Adrenal gland (tissue), 19 donors: ENCODE measurements at places on chromosomes 4 and X.

DNA sequence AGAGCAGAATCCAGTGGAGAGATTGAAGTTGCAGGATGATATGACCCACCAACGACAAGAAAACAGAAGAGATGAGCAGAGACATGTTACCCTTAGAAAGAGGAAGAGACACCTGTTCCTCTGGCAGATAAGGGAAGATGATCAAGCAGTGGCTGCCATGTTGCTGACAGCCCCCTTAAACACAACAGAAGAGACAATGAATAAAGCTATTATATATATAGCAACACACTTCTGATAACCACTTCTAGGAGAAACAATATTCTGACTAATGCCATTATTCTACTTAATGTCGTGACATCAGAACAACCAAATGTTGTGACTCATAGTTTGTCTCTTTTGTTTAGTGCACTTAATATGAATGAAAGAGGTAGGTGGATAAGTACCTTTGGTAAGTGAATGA, 44.9 kb downstream of the SH3RF1 start:
- H3K4me1 ChIP-seq = peaks cover 15% of the 10 kb centered on the region
- H3K27me3 ChIP-seq = no peaks in the 10 kb centered on the region
- no peaks in the 10 kb centered on the region for H3K36me3 ChIP-seq
- DNase-seq = no peak
- H3K27ac ChIP-seq = no peak overlapping the region
- no peak overlapping the region for H3K4me3 ChIP-seq

DNA sequence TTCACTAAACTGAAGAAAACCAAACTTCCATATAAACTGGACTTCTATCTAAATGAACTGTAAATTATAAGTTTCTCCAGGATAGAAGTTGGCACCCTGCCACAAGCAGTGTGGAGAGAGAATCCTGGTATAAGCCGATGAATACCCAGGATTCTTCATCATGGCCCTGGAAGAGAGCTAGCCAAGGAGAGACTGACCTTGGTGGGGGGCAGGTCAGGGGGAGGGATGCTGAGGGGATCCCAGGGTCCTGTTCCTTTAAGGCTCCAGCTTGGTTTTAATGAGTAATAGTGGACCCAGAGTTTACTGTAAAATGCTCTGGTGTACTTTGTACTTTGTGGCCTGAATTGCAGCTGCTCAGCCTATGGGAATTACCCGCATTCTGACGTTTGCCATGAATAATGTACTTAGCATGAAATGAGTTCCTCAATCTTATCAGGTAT, 16.9 kb downstream of the RASSF6 start:
- H3K4me1 ChIP-seq = no peaks in the 10 kb centered on the region
- no peaks in the 10 kb centered on the region for H3K36me3 ChIP-seq
- DNase-seq = no peak

- no peaks in the 10 kb centered on the region for H3K36me3 ChIP-seq
- no peak overlapping the region for H3K4me3 ChIP-seq
- DNase-seq = no peak
- no peaks in the 10 kb centered on the region for H3K4me1 ChIP-seq
- no peaks in the 10 kb centered on the region for H3K27me3 ChIP-seq
Observed at GRCh38 chr4:47639531-47639930, 154.5 kb downstream of the ATP10D start.

DNA sequence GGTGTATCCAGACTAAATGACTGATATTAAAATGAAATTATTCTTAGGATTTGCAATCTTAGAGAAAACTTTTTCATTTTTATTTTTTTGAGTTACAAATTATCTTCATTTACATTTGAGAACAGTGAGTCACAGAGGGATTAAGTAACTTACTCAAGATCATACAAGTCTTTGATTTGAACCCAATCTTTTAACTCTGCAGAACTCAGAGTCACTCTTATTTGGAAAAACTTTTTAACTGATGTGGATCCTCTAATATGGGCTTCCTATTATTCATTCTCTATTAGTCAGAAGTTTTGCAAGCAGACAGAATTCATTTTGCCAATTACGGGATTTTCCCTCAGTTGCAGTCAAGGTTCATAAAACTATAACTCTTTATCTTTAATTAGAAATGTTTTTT, 20.1 kb downstream of the HPRT1 start:
- no peak overlapping the region for H3K27ac ChIP-seq
- no peaks in the 10 kb centered on the region for H3K27me3 ChIP-seq
- no peak for DNase-seq

DNA sequence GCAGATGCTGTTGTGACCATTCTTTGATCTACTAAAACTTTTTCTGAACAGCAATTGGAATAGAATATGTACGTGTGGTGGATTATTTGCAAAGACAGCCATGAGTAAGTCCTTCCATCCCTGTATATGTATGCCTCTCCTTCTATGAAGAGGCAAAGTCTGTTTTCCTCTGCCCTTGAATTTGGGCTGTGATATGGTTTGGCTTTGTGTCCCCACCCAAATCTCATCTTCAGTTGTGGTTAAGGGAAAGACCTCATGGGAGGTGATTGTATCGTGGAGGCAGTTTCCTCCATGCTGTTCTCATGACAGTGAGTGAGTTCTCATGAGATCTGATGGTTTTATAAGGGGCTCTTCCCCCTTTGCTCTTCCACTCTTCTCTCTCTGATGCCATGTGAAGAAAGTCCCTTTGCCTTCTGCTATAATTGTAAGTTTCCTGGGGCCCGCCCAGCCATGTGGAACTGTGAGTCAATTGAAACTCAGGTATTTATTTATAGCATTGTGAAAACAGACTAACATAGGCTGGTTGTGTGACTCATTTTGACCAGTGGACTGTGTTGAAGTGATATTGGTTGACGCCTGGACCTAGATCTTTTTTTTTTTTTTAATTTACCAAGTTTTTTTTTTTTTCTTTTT, 108.3 kb upstream of the CAMK2D start:
- no peak for DNase-seq
- no peaks in the 10 kb centered on the region for H3K36me3 ChIP-seq
- no peak overlapping the region for H3K4me3 ChIP-seq
- H3K27me3 ChIP-seq = no peaks in the 10 kb centered on the region
- H3K4me1 ChIP-seq = no peaks in the 10 kb centered on the region
- no peak overlapping the region for H3K27ac ChIP-seq

- no peaks in the 10 kb centered on the region for H3K4me1 ChIP-seq
- no peak overlapping the region for H3K4me3 ChIP-seq
- no peak overlapping the region for H3K27ac ChIP-seq
- no peak for DNase-seq
- no peaks in the 10 kb centered on the region for H3K27me3 ChIP-seq
Observed at GRCh38 chrX:44898411-44899221, 25.6 kb downstream of the KDM6A start.

- no peak overlapping the region for H3K4me3 ChIP-seq
- H3K4me1 ChIP-seq = no peaks in the 10 kb centered on the region
- no peak overlapping the region for H3K27ac ChIP-seq
- H3K36me3 ChIP-seq = no peaks in the 10 kb centered on the region
- no peaks in the 10 kb centered on the region for H3K27me3 ChIP-seq
Observed at GRCh38 chrX:31653422-31653821, 581.6 kb upstream of the FTHL17 start.

DNA sequence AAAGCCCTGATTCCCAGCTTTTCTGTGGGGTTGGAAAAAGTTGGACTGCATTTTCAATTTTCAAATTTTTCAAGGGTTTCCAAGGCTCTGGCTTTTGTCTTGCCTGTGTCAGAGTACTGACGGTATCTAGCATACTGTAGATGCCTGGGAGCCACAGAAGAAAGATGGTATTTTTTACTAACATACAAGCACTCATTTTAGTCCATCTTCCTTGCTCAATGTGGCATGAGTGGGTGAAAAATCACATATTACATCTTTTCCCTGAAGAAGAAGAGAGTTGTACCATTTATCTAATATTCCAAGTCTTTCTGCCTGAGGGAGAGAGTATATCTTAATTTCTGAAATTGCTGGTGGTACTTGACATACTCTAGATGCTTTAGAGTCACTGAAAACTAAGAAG, 738.6 kb upstream of the ADGRL3 start:
- H3K4me3 ChIP-seq = no peak overlapping the region
- no peaks in the 10 kb centered on the region for H3K4me1 ChIP-seq
- no peaks in the 10 kb centered on the region for H3K36me3 ChIP-seq
- no peaks in the 10 kb centered on the region for H3K27me3 ChIP-seq

GRCh38 chr4:7661846-7662506, 227.2 kb upstream of the PSAPL1 start:
- no peak for DNase-seq
- H3K4me1 ChIP-seq = no peaks in the 10 kb centered on the region
- no peak overlapping the region for H3K4me3 ChIP-seq
- H3K36me3 ChIP-seq = no peaks in the 10 kb centered on the region
- no peaks in the 10 kb centered on the region for H3K27me3 ChIP-seq
- H3K27ac ChIP-seq = no peak overlapping the region

- no peaks in the 10 kb centered on the region for H3K36me3 ChIP-seq
- H3K4me1 ChIP-seq = no peaks in the 10 kb centered on the region
- H3K27me3 ChIP-seq = no peaks in the 10 kb centered on the region
- DNase-seq = no peak
- no peak overlapping the region for H3K27ac ChIP-seq
- no peak overlapping the region for H3K4me3 ChIP-seq
Observed at GRCh38 chrX:146224442-146224841, 406.8 kb downstream of the SLITRK2 start.

GRCh38 chr4:34771632-34772031, 1472.7 kb downstream of the ARAP2 start:
- no peaks in the 10 kb centered on the region for H3K27me3 ChIP-seq
- no peaks in the 10 kb centered on the region for H3K4me1 ChIP-seq
- no peak overlapping the region for H3K27ac ChIP-seq
- no peak overlapping the region for H3K4me3 ChIP-seq
- DNase-seq = no peak
